ENCODE measurements at places on chromosomes 5 and 9.

- no peak for DNase-seq
These were observed 55.6 kb upstream of the FCN2 start for GRCh38 chr9:134825025-134825424.

GRCh38 chr9:115757461-115757860 is 396.1 kb upstream of the PAPPA start:
- no peak for DNase-seq

GRCh38 chr9:135479469-135480052 is at the start of gene PPP1R26:
Gene PPP1R26, plus strand, starts transcription at chr9:135479782. Its CDS starts 4,729 bp downstream, at chr9:135484511.
- DNase-seq = no peak

- DNase-seq = no peak
These were observed 1352.6 kb upstream of the NUDT12 start for GRCh38 chr5:104915226-104915625.

- DNase-seq = no peak
These were observed 46.5 kb downstream of the SLC44A1 start for GRCh38 chr9:105290954-105291353.

GRCh38 chr9:70504834-70505233 is 90.4 kb upstream of the KLF9 start:
- no peak for DNase-seq

GRCh38 chr5:7876867-7877266 is 7.9 kb downstream of the MTRR start:
- DNase-seq = no peak

DNA sequence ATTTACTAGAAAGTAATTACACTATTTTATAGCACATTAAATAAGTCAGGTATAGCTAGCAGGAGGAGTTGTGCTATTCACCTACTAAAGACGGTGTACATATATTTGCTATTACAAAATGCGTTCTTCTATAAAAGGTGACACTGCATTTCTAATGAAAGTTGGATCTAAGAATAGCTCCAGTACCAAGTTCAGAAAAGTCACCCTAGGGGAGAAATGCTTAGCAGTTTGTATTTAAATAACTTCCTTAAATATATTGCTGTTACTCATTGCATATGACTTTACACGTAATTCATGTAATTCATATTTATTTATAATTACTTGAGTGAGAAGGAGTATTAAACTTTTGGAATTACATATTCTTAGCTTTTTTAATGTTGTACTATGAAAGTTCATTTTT is 7.0 kb upstream of the SUB1 start:
- no peak for DNase-seq

- DNase-seq = no peak
These were observed 85.1 kb downstream of the MED27 start for GRCh38 chr9:131994364-131995125.

All from activated CD8-positive, alpha-beta memory T cell treated with anti-CD3 and anti-CD28 coated beads for 4 hours (primary cell).